Epithelial cell of proximal tubule (primary cell): ENCODE measurements at places on chromosomes 12 and 14. TPM values are rescaled to one million over a fixed set of nuclear protein-coding genes. Genes with fewer than 3 reads are reported as not detected.

MUCL1 gene
- not detected in 2 replicates for total RNA-seq

TOGARAM1 gene
- total RNA-seq: 4.2 and 4.6 TPM in 2 replicates

LRFN5 gene
- 1.3 and 1.4 TPM in 2 replicates for total RNA-seq

- no peak for DNase-seq
Observed at GRCh38 chr14:91745344-91745743, 13.5 kb upstream of the CATSPERB start.

- DNase-seq: no peak
Observed at GRCh38 chr12:31589904-31590641, 863 bp downstream of the DENND5B start.

- DNase-seq: no peak
Observed at GRCh38 chr12:95143621-95144205, 70.3 kb upstream of the NR2C1 start.

DNA sequence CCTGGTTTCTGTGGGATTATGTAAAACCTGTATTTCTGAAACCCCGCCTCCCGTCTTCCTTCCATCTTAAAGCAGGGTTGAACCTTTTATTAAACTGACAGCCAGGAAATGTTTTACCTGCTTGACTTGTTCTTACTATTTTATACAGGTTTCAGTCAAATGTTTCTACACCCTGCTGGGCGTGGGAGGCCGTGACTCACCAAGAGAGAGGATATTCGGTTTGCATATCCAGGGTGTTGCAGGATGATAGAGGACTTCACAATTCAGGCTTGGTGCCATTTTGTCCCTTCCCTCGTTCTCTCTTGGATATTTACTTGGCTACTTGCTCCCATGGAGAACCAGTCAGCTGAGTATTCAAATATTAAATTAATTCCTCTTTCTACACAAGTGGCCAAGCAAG lies 69.7 kb downstream of the ARF6 start:
- no peak for DNase-seq
